Endodermal cell (in vitro differentiated cells): ENCODE measurements at places on chromosomes 7 and 10. TPM values are rescaled to one million over a fixed set of nuclear protein-coding genes. Genes with fewer than 3 reads are reported as not detected.
A peak's percentile ranks its signal among the peaks of the same experiment; 100 is the strongest.

DNA sequence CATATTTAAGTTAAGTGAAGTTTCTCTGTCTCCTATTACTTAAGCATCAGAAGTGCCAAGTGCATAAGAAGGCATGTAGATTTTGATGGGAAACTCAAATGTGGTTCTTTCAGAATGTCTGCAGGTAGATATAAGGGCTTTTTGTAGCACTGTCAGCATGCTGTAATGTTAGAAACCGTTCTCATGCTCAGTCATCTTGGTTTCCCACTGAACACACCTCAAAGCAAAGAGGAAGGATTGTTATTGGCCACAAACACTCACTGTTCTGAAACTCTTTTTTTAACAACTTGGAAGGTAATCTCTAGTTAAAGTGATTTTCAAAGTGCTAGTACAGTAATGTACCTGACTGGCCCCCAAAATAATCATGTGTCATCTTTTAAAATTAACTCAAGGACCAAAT is 126.0 kb downstream of the AASS start:
- DNase-seq = no peak

DNA sequence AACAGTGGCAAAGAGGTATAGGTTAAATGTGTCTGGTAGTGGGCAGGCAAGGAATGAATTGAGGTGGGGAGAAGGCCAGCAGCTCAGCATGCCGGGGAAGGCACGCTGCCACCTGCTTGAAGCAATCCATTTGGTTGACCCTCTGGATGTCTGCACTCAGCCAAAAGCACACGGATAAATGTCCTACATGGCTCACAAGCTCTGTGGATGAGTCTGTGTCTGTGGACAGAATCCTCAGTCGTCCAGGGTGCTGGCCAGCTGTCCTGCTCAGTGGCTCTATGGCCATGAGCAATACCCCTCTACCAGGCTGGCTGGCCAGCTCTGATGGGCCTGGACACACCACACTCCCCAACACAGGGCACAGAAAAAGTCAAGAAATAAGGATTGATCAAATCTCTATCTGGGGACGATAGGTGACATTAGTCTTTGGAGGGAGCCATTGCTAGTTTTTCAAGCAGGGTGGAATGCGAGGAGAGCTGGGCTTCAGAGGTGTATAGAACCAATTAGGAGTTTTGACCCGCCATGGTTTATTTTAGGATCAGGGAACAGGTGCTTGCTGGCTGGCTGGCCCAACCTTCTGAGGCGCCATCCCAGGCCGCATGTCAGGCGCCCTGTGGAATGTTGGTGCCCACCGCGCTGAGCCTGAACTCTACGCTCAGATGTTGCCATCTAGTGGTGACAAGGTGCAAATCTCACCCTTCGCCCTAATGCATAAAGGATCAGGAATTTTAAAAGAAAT is 493.4 kb downstream of the TNS3 start:
- DNase-seq = peak; percentile 84

- no peak for DNase-seq
These were observed 62.4 kb downstream of the SLC35B4 start for GRCh38 chr7:134254311-134254710.

DNA sequence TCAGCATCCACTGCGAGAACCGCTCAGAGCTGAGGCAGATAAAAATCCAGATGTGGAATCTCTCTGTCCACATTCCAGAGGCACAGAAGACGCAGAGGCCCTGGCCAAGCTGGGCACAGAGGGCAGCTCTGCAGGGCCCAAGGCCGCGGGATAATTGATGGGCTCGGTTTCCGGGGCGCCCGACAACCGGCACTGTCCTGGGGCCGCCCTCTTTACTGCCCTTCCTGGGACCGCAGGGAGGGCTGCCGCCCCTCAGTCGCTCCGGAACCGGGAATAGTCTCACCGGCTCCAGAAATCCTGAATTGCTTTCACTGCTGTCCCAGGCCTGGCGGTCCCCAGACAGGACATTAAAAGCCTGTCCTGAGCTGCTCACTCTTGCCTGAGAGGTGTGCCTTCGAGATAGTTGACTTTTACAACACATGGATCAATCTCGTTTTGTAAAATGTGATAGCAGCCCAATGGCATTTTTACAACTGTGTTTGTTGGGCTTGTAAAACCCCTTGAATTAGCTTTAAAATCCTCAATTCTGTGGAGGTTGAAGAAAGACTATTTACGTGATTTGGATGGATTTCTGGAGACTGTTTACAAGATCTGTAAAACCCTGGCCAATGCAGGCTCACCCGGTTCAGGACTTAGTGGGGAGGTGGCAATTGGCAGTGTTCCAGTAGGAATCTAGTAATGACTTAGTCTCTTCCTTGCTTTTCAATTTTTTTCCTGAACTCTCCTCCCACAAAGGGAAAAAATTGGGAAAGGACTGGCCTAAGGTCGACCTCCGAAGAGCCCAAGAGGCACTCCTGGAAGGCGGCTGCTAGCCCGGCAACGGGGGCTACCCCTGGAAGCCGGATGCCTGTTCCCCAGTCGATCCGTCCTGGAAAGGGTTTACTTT is 1.4 kb upstream of the HOXA6 start:
- DNase-seq = peak; percentile 19

The ARHGEF5 gene
- total RNA-seq = 37.2 and 43.1 TPM in 2 replicates

- no peak for DNase-seq
These were observed 643.4 kb downstream of the AUTS2 start for GRCh38 chr7:70241536-70242175.

DNA sequence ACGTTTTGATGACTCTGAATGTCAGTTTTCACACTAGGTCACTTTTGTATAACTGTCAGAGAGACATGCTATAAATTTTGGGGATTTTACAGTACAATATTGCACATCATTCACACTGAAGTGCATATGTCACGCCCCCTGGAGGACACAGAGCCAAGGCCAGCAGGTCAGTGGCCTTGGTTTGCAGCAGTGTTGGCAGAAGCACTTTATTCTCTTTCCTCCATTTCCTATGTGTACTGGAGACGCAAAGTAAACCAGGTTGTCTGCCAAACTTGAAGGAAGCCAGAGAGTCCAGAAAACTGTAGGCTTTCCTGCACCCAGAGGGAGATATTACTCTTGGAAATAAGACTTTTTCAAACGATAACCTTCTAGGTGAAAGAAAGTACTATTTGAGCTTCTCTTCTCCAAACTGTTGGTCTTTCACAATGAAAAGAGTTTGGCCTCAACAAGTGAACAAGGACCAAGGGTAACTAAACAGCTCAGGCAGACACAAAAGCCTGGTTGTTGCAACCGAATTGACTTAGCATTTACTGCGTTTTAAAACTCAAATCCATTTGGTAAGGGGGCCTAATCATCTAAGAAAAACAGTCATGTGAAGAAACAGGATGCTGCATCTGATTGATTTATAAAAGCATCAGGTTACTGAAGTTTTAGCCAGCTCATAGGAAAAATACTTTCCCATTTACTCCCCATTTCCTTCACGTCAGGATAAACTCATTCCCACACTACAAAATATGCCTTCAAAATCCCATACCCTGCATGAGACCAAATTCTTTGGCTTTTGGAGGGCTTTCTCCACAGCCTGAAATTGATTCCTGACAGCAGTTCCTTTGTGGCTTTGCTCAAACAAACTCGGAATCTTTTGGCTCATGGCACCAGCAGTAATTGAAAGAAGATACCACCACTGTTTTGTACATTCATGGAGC is 83.0 kb upstream of the SEC61G start:
- peak; percentile 78 for DNase-seq

DNA sequence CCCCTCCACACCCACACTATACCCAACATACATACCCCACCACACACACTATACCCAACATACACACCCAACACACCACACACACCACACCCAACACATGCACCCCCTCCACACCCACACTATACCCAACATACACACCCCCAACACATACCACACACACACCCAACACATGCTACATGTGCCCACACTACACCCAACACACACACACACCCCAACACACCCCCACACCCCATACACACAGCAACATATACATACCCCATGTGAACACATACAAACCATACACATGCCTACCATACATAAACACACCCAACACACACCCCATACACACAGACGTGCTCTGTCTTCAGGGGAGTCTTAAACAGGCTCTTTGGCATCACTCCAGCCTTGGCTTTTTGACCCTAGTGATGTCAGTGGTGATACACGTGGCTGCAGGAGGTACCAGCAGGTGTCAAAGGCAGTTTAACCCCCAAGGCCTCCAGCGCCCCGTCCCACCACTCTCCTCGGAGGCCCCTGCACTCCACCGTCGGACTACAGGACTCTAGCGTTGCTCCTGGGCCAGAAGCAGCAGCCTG is 73.4 kb downstream of the HIPK2 start:
- DNase-seq = peak; percentile 13

DNA sequence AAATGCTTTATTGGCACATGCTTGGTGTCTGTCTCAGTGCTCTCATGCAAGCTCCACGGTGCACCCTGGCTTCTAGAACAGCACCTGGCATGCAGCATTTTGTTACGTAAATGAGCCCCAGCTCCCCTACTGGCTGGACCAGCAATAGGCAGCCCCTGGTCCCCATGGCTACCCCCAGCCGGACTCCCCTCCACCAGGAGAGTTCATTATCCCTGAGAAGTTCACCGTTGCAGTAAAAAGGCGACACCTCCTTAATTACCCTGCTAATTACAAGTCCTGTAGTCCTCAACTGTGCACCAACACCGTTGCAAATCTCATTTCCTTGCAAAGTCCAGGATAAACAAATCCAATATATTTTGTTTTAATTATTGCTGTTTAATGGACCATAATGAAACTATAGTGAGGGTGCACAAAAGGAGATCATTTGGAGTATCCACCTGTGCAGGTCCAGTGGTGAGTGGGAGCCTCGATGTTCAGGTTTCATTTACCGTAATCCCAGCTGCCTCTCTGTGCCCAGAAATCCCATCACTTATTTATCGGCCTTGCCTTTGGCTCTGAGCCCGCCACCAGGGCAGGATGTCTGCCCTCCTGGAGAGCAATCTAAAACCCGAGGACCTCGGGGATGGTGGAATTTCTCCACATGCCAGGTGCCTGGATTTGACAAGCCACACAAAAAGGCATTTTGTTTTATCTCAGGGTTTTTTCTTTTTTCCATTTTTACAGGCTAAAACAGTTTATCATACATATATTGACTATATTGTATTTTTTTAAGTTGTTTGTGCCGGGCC is 12.8 kb upstream of the DRGX start:
- peak; percentile 69 for DNase-seq

DNA sequence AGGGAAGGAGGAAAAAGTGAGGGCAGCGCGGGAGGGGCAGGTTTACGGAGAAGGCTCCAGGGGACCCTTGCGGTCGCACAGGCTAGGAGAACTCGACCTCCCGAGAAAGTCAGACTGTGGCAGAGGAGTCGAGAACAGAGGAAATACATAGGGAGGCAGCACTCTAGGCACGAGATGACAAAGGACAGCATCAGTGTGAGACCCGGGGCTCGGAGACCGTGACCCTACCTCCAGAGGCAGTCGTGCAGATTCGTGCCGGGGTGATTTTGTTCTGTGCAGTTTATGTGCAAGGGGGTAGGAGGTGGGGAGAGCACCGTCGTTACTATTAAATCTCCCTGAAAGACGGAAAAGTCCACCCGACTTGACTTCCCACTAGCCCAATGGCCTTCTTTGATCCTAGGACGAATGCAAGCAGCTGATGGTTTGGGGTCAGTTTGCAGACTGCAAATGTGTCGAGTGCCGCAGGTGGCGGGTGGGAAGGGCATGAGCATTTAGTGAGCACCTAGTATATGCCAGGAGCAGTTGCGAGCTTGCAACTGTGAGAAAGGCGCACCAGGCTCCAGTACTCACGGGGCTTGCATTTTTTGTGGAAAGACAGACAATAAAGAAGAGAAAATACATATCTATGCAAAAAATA is 674 bp upstream of the OSBPL3 start:
- DNase-seq = no peak

DNA sequence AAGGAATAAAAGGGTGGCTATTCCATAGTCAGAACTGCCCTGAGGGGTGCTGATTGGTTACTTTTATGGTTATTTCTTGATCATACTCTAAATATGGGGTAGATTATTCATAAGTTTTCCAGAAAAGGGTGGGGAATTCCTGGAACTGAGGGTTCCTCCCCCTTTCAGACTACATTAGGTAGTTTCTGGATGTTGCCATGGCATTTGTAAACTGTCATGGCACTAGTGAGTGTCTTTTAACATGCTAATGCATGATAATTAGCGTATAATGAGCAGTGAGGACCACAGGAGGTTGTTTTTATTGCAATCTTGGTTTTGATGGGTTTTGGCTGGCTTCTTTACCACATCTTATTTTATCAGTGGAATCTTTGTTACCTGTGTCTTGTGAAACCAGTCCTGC is 26.5 kb upstream of the POT1 start:
- DNase-seq = no peak

DNA sequence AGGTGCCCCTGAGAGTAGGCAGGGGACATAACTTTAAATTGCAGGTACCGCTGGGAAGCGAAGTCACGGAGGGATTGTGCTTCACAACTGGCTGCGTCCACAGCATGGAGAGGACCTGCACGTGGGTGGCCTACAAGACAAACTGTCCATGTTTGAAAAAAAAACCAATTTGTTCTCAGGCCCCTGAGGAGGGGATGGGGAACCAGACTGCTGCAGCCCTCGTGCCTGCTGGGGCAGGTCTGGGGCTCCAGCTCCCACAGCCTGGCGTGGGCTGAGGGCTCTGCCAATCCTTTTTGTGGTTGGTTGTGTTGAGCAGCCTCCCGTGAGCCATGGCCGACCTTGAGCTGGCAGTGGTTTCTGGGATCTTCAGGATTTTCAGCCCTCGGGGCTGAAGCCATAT is 9.7 kb downstream of the SFRP5 start:
- peak; percentile 33 for DNase-seq

- peak; percentile 98 for DNase-seq
These were observed 12.1 kb downstream of the PDZD7 start for GRCh38 chr10:101018600-101019439.

DNA sequence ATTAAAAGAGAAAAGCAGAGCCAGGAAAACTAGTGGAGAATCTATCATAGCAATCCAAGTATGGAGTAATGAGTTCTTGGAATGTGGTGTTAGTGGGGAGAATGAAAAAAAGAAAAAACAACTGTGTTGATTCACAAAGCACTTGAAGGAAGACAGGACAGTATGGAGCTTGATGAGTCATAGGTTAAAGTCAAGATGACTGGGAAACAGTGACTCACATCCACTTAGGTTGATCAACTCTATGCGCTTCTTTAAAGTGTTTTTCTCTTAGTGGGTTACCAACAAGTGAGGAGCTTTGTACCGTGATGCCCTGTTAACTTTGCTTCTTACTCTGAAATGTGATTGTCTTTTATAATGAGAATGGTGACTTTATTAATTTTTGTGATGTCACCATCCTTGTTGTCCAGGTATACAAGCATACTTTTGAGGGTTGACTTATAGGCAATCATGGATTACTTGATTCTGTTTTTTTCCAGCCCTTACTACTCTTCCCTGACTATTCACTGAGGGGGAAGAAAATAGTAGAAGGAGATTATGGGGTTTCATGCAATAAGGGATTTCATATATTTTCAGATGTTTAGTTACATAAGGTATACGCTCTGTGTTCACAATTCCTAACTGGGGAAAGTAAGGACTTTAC is 32.1 kb upstream of the MDFIC start:
- DNase-seq = no peak

- no peak for DNase-seq
These were observed 9.2 kb downstream of the CLEC2L start for GRCh38 chr7:139532636-139533155.

GRCh38 chr7:150811-151221 is 41.6 kb upstream of the FAM20C start:
- DNase-seq = no peak

- peak; percentile 90 for DNase-seq
These were observed 103.7 kb downstream of the ZNF92 start for GRCh38 chr7:65477326-65477725.

The NPC1L1 gene
- total RNA-seq = 2.7 to 3.1 TPM (median 2.9 TPM) in 3 replicates
